Cardiac septum (tissue), 1 donor: ENCODE measurements at places on chromosomes 3 and 15.

DNA sequence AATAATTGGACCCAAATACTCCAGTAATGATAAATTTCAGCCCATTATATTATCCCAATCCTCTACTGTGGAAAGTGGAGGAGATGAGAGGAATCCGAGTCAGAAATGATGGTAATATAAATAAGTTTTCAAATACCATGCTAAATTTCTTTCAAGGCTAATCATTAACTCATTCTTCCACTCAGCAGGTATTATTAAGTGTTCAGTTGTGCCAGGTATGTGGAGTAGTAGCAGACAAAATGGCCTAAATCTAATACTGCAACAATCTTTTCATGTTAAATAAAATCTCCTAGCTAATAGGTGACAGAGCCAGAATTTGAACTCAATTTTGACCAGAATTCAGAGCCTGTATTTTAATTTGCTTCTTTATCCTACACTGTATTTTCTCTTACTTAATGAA lies 538.6 kb upstream of the ROBO2 start:
- no peak for DNase-seq

GRCh38 chr3:48026951-48027908 lies 11.0 kb upstream of the MAP4 start:
- DNase-seq, result no peak

- DNase-seq, result peak; percentile 67
Measured at GRCh38 chr3:133821767-133822638, 16.4 kb downstream of the SRPRB start.

DNA sequence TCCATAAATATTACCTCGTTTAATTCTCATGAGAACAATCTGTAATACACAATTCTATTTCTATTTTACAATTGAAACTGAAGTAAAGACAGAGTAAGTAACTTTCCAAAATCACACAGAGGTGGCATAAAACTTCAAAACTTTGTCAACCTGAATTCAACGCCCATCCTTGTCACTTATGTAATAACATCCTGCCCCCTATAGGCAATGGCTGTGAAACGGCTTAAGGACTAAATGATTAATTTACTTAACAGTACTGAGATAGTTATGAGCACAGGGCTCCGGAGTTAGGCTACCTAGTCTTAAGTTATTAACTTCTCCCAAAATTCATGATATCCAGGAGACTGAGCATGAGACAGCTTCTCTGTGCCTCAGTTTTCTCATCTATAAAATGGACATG lies 293.1 kb upstream of the CHRM5 start:
- DNase-seq, result no peak

- DNase-seq, result no peak
Measured at GRCh38 chr15:98221577-98221976, 261.1 kb downstream of the ARRDC4 start.

DNA sequence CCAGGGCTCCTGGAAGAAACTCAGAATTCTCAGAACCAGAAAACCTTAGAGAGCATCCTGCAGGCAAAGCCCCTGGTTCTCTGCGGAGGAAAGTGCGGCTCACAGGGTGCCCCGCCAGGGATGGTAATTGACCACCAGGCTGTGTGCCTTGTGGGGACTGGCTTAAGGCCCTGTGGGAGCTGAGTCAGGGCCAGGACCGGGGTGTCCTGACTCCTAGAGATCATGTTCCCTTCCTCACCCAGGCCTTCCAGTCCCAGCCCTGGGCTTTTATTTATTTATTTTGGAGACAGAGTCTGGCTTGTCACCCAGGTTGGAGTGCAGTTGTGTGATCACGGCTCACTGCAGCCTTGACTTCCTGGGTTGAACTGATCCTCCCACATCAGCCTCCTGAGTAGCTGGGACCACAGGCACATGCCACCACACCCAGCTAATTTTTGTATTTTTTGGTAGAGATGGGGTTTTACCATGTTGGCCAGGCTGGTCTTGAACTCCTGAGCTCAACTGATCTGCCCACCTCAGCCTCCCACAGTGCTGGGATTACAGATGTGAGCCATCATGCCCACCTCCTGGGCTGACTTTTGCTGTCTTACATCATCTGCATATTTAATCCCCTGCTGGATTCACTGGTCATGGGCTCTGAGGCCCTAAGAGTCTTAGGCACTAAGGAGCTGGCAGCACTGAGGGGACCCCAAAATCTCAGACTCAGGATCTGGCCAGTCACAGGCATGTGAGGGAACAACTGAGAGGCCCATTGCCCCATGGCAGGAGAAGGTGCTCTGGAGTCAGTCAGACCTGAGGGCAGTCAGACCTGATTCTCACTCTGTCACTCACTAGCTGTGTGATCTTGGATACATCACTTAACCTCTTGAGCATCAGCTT lies 20.4 kb upstream of the LAMP3 start:
- no peak for DNase-seq

DNA sequence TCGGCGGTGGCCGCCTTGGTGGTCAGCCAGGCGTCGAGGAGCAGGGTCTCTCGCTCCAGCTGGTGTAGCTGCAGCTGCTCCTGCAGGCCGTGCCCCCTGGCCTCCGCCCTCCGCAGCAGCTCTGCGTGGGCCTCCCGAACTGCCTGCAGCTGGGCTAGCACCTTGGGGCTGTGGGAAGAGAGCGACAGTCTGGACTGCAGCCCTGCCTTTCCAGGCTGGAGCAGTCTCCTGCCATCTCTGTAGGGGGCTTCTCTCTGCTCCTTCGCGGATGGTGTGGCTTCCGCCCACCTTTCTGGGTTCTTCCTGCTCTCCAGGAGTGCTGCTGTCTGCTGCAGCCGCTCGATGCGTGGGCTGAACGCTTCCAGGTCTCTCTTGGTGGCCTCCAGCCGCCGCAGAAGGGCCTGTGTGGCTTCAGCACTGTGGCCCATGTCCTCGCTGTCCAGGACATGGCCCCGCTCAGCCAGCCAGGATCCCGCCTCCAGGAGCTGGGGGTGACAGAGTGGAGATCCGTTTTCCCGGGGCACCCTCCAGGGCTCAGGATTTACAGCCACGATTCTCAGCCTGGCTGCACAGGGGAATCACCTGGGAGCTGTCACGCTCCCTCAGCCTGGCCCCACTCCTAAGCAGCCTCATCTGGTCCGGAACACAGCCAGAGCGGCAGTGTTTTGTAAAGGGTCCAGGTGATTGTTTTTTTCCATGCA lies 16.8 kb downstream of the PLA2G4B start:
- DNase-seq, result no peak

- no peak for DNase-seq
Measured at GRCh38 chr3:36923981-36924743, 20.7 kb downstream of the TRANK1 start.

GRCh38 chr15:27482287-27482686 lies 511.3 kb downstream of the GABRG3 start:
- DNase-seq, result no peak

GRCh38 chr3:139491027-139491700 lies 14.8 kb upstream of the RBP2 start:
- no peak for DNase-seq

GRCh38 chr15:68791431-68792283 lies 29.0 kb downstream of the ANP32A start:
- no peak for DNase-seq

DNA sequence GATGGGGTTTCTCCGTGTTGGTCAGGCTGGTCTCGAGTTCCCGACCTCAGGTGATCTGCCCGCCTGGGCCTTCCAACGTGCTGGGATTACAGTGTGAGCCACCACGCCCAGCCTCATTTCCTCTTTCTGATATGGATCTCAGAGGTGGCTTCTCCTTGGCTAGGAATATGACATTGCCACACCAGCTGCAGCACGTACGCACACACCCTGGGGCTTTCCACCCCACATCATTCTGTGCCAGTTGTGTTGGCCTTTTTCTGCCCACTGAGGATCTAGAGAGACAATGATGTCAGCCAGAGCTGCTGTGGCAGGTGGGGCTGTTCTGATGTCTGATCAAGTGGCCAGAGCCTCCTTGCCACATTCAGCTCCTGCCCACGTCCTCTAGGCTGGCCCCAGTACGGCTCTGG lies 29.0 kb downstream of the TMEM45A start:
- no peak for DNase-seq

- DNase-seq, result no peak
Measured at GRCh38 chr15:81256916-81257315, 60.2 kb downstream of the IL16 start.

- no peak for DNase-seq
Measured at GRCh38 chr3:161038725-161039124, 66.4 kb downstream of the B3GALNT1 start.

GRCh38 chr3:7447197-7447769 lies 586.4 kb downstream of the GRM7 start:
- no peak for DNase-seq

DNA sequence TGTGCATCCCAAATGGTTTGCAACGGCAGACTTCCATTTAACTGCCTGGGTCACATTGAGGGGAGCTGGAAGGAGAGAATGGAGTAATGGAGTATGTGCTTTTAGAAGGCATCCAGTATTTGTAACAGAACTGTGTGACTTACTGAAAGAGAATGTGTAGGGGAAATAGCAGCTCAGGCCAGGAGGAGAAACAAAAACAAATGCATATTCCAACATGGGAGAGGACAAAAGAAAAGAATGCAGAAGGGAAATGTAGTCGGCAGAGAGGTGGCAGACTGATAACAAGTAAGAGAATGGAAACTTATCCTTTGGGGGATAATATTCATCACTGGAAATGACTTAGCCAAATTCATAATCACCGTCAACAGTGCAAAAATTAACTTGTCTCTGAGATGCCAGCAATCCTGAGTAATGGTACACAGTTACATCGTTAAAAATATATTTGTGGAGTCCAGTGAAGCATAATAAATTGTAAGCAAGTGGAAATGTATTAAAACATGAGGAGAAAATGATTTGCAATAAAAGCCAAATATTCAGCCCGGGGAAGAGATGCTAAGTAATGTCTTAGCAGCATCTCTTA lies 294.9 kb upstream of the SGO1 start:
- no peak for DNase-seq

GRCh38 chr3:194100856-194101390 lies 35.0 kb upstream of the HES1 start:
- DNase-seq, result no peak
